Activated gamma-delta T cell treated with anti-CD3 and anti-CD28 coated beads, Interleukin-2, amount 50 U/mL, for 16 hours (primary cell): ENCODE measurements at places on chromosomes 7 and 10.

DNA sequence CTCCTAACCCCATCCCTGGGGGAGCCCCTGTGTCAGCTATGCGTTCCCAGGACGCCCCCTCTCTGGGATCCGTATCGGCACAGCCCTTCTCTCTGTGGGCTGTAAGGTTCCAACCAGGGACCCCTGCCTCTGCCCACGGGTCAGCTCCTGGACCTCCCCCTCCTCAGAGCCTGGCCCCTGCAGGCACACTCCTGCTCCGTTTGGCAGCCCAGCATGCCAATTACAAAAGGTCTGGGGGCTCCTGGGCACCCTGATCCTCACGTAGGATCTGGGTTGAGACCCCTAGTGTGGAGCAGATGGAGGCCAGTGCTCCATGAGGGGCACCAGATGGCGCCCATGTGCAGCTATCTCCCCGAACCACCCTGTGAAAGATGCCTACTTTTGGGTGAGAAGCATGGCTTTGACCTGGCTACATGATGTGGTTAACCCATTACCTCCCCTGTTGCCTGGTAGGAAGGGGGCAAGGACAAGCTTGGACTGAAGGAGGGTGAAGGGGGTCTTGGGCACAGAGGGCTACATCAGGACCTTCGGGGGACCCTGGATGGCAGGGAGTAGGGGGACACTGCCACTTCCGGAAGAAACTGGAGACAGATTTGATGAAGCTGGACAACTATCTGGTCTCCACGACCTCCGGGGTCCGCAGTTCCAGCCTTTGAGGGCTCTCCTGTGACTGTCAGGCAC, 9.0 kb downstream of the TACR2 start:
- no peak for DNase-seq

DNA sequence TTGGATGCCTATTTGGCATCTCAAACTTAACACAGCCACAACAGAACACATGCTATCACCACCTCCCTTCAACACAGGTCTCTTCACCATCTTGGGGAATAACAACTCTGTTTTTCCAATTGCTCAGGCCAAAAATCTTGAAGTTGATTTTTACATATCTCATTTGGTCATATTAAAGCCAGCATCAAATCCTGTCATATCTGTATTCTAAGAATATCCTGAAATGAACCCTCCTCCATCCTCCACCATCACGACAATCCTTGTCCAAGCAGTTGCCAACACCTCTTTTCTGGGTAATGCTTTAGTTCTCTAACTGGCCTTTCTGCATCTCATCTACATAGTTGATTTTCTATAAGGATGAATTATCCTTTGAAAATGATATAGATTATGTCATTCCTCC, 168.7 kb downstream of the GPR37 start:
- no peak for DNase-seq

- no peak for DNase-seq
Measured at GRCh38 chr7:7569615-7570014, 2.9 kb downstream of the MIOS start.

GRCh38 chr7:91019686-91020385, 244.4 kb upstream of the FZD1 start:
- DNase-seq = no peak

DNA sequence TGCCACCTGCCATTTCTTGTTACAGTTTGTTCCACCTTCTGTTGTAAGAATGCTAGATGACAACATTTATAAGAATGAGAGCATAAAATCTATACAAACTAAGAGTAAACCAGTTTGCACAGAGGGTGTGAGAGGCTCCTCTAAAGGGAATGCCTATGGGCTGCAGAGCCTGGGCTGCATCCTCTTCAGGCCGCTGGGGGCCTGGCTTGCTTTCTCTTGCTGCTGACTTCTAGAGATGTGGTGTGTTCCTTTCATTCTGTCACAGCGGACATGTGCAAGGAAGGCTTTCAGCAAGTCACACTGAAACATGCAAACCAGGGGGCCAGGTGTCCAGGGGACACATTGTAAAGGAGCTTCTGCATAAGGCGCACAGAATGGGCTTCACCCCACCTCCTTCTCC, 7.1 kb upstream of the ATP6V1F start:
- no peak for DNase-seq

GRCh38 chr7:119197877-119198527, 973.5 kb downstream of the ANKRD7 start:
- no peak for DNase-seq

- no peak for DNase-seq
Measured at GRCh38 chr10:123011987-123012386, 3.2 kb downstream of the ACADSB start.

GRCh38 chr7:95963446-95963990, 191.2 kb downstream of the DYNC1I1 start:
- DNase-seq = no peak
